ENCODE measurements at places on chromosomes 2 and 18.

DNA sequence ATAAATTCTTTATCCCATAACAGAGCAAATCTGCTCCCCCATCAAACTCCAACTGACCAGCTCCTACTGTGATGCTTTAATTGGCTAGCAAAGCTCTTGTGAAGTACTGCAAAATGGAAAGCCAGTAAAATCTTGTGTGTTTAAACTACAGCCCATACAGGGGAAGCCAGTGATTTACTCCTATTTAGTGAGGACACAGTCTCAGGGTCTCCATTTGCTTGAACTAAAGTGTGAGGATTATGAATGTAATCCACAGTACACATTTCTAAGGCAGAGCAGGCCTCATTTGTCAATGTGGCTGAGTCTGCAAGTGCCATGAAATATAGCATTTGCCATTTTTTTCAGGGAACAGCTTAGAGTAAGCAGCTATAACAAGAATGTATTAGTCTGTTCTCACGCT lies 259.3 kb downstream of the PIEZO2 start:
- no peak for DNase-seq

DNA sequence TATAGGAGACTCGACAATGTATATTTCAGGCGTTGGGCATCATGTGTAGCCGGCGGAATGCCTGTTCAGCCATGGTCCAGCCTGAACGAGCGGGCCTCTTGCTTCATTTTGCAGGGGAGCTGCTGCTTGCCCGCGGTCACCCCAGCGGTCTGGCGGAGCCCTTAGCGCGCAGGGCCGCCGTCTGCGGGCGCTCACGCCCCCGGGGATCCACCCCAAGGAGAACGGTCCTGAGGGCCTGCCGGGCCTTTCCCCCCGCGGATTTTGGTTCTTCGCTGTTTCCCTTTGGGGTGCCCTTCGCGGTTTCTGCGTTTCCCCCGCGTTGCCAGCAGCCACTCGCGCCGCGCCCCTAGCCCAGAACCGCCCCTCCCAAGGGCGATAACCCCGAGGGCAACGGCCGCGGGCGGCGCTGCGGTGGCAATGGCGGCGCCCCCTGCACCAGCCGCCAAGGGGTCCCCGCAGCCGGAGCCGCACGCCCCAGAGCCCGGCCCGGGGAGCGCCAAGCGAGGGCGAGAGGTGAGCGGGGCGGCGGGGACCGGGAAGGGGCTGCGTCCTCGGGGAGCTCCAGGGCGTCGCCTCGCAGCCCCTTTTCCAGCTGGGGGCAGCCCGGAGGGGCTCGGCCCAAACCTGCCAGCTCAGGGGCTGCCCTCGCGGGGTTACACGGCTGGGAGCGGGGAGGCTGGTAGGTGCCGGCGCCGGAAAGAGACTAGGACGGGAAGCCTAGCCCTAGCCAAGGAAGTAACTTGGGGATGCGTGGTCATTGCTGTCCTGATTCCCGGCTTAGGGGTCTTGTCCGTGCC lies at the start of gene MFSD2B:
Gene MFSD2B, plus strand, starts transcription at position 406 of the 797 bp plus-strand sequence. Its CDS starts 12 bp downstream, at position 418.
- no peak for DNase-seq

GRCh38 chr2:143581134-143581533 lies 451.9 kb downstream of the ARHGAP15 start:
- DNase-seq = no peak

DNA sequence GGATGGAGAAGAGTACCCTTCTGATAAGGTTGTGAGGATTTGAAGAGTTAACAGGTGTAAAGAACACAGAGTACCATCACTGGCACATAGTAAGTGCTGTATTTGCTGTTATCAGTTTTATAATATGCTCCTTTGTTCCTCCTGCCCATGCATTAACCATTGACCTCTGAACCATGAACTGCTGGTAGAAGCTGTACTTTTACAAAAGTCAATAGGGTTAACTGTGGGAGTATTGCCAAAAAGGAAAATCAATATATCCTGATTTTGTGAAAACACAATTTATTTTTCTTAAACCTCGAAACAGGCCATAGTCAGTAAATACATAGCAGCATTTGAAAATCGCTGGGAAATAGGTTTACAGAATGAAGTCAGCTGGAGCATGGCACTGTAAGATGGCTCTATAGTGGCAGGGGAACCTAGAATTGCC lies 18.9 kb upstream of the ACAA2 start:
- no peak for DNase-seq

DNA sequence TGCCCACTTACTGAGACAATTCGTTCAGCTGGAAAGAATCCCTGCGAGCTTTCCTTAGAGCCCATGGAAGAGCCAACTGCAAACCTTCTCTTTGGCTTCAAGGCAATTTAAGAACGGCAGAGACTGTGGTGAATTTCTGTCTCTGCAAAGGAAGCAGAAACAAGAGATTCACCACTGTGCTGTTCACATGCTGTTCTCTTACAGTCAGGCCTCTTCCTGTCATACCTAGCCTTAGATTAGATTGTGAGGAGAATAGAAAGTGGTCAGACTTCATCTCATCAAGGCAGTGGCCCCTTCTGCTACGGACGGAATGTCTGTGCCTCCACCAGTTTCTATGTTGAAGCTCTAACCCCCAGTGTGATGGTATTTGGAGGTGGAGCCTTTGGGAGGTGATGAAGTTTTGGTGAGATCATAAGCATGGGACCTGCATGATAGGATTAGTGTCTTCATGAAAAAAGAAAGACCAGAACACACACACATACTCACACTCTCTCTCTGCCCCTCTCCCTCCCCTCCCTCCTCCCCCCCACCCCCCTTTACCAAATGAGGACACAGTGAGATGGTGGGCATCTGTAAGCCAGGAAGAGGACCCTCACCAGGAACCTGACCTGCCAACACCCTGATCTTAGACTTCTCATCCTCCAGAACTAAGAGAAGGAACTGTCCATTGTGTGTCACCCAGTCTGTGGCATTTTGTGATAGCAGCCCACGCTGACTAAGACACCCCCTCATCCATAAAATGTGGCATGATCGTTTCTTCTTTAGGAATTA lies 45.6 kb upstream of the NRP2 start:
- peak; percentile 53 for DNase-seq

DNA sequence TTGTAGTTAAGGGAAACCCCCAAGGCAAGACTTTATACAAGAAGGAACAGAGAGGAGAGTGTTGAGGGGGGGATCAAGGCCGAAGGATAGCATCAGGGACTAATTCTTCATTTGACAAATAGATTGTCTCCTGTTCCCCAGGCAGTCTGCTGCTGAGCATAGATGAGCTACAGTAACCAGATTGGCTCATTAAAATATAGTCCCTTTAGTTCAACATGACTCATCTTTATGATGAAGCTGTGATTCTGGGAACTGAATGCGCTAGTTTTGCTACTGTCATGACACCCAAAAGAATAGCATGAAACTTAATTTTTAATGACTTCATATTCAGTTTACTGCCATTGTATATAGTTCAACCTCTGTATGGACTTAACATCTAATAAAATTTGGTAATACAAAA lies 35.5 kb downstream of the TMEFF2 start:
- DNase-seq = no peak

DNA sequence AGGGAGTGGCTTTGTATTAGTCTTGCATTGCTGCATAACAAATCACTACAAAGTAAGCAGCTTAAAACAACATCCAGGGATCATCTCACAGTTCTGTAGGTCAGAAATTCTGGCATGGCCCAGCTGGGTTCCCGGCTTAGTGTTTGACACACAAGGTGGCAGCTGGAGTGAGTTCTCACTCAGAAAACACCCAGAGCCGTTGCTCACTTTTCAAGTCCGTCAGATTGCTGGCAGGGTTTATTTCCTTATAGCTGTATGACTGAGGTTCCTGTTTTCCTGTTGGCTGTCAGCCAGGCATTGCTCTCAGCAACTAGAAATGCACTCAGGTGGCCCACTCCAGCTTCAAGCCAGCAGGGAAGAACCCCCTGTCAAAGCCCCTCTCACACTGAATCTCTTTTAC lies 324.1 kb downstream of the CCDC178 start:
- DNase-seq = no peak

GRCh38 chr2:219870041-219870440 lies 242.6 kb downstream of the SLC4A3 start:
- peak; percentile 13 for DNase-seq

GRCh38 chr18:33812186-33812585 lies 234.2 kb downstream of the ASXL3 start:
- no peak for DNase-seq

GRCh38 chr18:22439447-22439846 lies 21.7 kb upstream of the CTAGE1 start:
- peak; percentile 72 for DNase-seq

DNA sequence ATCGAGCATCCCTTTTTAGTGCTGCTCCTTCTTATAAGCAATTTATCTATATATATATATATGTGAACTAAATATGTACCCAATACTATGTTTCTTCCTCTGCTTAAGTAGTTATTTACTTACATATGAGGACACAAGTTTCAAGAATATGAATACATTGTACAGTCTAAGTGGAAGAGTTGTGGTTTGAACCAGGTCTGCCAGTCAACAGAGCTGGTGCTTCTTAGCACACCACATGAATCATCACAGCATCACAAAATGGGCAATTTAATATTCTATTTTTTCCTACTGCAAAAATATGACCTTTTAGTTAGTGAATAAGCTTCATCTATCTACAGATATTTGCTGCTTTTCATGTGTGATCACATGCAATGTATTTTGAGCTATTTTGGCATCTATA lies 64.4 kb upstream of the SPAG16 start:
- no peak for DNase-seq

- DNase-seq = no peak
Observed at GRCh38 chr2:64162516-64162915, 18.3 kb upstream of the PELI1 start.

GRCh38 chr2:24285484-24286152 lies 74.7 kb downstream of the ITSN2 start:
- no peak for DNase-seq

GRCh38 chr2:13414897-13415296 lies 698.2 kb downstream of the TRIB2 start:
- no peak for DNase-seq

DNA sequence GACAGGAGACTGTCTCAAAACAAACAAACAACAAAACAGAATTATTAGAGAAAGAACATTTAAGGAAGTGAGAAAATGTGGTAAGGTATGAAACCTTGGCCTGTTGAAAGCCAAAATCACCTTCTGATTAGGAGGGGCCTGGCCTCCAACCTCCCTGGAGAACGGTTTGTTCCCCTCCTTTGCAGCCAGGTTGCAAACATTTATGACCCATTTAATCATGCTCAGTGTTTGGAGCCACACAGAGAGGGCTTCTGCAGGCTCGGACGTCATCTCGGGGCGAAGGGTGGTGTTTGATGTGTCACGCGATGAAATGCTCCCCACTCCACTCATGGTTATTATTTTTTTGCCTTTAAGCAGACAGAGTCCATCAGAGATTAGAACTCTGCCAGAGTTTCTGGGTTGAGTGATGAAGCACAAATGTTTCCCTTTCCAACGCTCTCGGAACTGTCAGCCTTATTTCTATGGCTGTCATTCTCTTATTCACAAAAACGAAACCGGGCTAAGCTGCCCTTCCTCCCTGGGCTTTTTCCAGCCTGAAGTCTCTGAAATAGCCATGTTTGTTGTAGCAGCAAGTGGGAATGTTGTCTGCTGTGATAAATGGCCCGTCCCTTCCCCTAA lies 33.6 kb upstream of the ROCK2 start:
- DNase-seq = no peak

DNA sequence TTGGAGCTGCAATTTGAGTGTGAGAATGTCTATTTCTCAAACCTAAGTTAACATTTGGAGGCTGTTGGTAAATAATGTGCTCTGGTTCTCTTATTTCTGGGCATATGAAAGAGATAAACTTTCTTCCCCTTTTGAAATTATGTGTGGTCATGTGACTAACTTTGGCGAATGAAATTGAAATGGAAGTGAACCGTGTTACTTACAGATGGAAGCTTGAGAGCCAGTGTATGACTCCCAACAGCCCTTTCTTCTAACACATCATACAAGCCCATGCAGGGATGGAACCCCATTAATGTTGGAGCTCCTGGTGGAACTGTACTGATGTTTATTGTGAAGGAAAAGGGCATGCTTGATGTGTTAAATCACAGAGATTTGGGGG lies 725.8 kb downstream of the TSN start:
- no peak for DNase-seq

DNA sequence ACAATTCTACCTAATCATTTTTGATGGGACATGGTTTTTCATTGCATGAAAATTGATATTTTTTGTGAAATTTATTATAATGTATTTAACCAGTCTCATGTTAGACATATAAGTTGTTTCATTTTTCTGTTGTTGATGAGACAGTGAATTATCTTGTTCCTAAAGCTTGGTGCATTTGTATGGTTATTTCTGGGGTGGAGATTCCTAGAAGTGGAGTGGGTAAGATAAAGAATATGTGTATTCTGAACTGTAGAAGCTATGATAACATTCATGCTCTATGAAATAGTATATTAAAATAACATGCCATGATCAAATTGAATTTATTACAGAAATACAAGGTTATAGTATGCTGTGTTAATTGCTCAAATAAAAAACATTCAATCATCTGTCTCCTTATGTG lies 69.2 kb downstream of the BOLA3 start:
- no peak for DNase-seq

- DNase-seq = no peak
Observed at GRCh38 chr2:15980605-15981098, 40.3 kb downstream of the MYCN start.

GRCh38 chr18:37567994-37568359 lies 2.4 kb upstream of the CELF4 start:
- no peak for DNase-seq

- DNase-seq = no peak
Observed at GRCh38 chr2:190963088-190963487, 50.9 kb downstream of the STAT1 start.

- DNase-seq = no peak
Observed at GRCh38 chr2:88735133-88735532, 43.7 kb downstream of the RPIA start.

DNA sequence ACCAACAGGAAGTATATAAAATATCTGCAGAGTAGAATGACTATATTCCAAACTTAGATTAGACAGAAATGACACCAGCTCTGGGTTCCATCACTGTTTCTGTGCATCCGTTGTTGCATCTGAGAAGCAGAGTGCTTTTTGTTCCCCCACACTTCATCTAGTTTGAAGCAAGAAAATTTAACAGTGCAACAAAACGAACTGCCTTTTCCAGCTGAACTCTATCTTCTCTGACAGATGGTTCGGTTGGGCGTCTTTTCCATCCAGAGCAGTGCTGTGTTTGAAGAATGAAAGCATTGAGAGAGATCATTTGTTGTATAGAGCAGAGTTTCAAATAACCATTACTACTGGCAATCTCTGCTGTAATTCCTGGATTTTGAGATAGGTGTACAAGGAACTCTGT lies 757.5 kb downstream of the DPP10 start:
- DNase-seq = no peak

GRCh38 chr2:21052044-21052443 lies 8.2 kb upstream of the APOB start:
- no peak for DNase-seq

GRCh38 chr2:66433945-66434678 lies 813 bp upstream of the MEIS1 start:
- peak; percentile 74 for DNase-seq

GRCh38 chr2:144570566-144570965 lies 50.6 kb upstream of the ZEB2 start:
- DNase-seq = no peak

- peak; percentile 14 for DNase-seq
Observed at GRCh38 chr2:137190411-137191195, 425.3 kb downstream of the THSD7B start.

- DNase-seq = no peak
Observed at GRCh38 chr2:181241797-181242196, 215.4 kb upstream of the ITGA4 start.

- DNase-seq = no peak
Observed at GRCh38 chr2:228352048-228352447, 170.6 kb upstream of the SPHKAP start.

- no peak for DNase-seq
Observed at GRCh38 chr2:150137338-150138069, 350.0 kb downstream of the RND3 start.

GRCh38 chr2:68925295-68925896 lies 27.3 kb downstream of the GKN2 start:
- peak; percentile 35 for DNase-seq
